ENCODE measurements at places on chromosomes 7 and 10. TPM values are rescaled to one million over a fixed set of nuclear protein-coding genes. Genes with fewer than 3 reads are reported as not detected.

DNA sequence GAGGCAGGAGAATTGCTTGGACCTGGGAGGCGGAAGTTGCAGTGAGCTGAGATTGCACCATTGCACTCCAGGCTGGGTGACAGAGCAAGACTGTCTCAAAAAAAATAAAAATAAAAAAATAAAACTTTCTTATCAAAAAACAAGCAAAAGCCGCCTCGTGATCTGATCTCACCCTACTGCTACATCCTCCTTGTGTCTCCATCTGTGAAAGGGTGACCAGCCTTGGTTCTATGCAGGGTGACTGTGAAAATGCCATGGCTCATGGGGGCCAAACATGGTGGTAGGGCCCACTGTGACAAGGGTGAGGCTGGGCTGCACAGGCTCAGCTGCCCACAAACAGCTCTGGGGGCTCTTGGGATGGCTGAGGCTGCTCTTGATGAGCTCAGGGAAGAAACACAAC, 968 bp upstream of the OPN4 start:
- H3K4me3 ChIP-seq, result no peak overlapping the region
- peaks cover 7% of the 10 kb centered on the region for H3K4me1 ChIP-seq
- H3K36me3 ChIP-seq, result no peaks in the 10 kb centered on the region
- H3K27me3 ChIP-seq, result no peaks in the 10 kb centered on the region
- no peak for DNase-seq

- H3K4me3 ChIP-seq, result no peak overlapping the region
- no peaks in the 10 kb centered on the region for H3K36me3 ChIP-seq
- no peak for DNase-seq
- no peaks in the 10 kb centered on the region for H3K27me3 ChIP-seq
- H3K4me1 ChIP-seq, result no peaks in the 10 kb centered on the region
- no peak overlapping the region for H3K27ac ChIP-seq
Measured at GRCh38 chr7:94481279-94481678, 28.3 kb upstream of the CASD1 start.

- H3K4me1 ChIP-seq, result no peaks in the 10 kb centered on the region
- H3K27ac ChIP-seq, result no peak overlapping the region
- DNase-seq, result no peak
- no peaks in the 10 kb centered on the region for H3K36me3 ChIP-seq
- no peaks in the 10 kb centered on the region for H3K27me3 ChIP-seq
Measured at GRCh38 chr10:42997151-42997848, 79.6 kb upstream of the RET start.

GRCh38 chr10:130028465-130028819, 64.4 kb upstream of the EBF3 start:
- no peak overlapping the region for H3K4me3 ChIP-seq
- no peaks in the 10 kb centered on the region for H3K4me1 ChIP-seq
- no peaks in the 10 kb centered on the region for H3K27me3 ChIP-seq

- no peak overlapping the region for H3K4me3 ChIP-seq
- no peaks in the 10 kb centered on the region for H3K4me1 ChIP-seq
- no peak overlapping the region for H3K27ac ChIP-seq
- no peak for DNase-seq
Measured at GRCh38 chr7:46059308-46060020, 138.4 kb upstream of the IGFBP3 start.

GRCh38 chr10:128028508-128029289, 97.5 kb downstream of the MKI67 start:
- H3K27ac ChIP-seq, result no peak overlapping the region
- no peaks in the 10 kb centered on the region for H3K4me1 ChIP-seq
- no peaks in the 10 kb centered on the region for H3K36me3 ChIP-seq
- H3K27me3 ChIP-seq, result no peaks in the 10 kb centered on the region
- no peak overlapping the region for H3K4me3 ChIP-seq

- no peaks in the 10 kb centered on the region for H3K4me1 ChIP-seq
- no peak for DNase-seq
- H3K27me3 ChIP-seq, result no peaks in the 10 kb centered on the region
- no peak overlapping the region for H3K27ac ChIP-seq
Measured at GRCh38 chr7:30563326-30563942, 31.2 kb upstream of the GARS1 start.

DNA sequence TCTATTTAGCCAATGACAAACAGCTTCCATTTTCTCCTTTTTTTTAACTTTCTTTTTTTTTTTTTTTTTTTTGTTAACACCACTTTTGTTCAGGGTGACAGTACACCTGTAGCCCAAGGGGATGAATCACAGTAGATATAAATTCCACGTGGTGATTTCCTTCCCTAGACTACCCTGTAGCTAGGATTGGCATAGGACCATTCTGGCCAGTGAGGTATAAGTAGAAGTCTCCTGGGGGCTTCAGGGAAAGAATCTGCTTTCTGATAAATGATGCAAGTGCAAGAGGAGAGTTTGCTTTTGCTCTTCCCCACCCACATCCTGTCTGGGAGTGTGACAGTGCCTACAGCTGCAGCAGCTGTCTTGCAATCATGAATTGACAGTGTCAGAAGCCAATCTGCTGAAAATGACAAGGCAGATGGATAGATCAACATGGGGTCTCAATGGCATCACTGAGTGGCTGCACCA, 63.2 kb upstream of the TOMM7 start:
- H3K4me3 ChIP-seq, result no peak overlapping the region
- no peak for DNase-seq
- no peak overlapping the region for H3K27ac ChIP-seq

Gene PNLIPRP3
- not detected for total RNA-seq

Gene UTF1
- total RNA-seq, result 0.54 TPM

Gene KIF5B
- total RNA-seq, result 90.2 TPM

Gene PPRC1
- total RNA-seq, result 52.5 TPM

Gene SCIN
- 0.07 TPM for total RNA-seq

Gene AKR1C2
- total RNA-seq, result 3.6 TPM

Gene C10orf53
- not detected for total RNA-seq
